Fibroblast of pulmonary artery (primary cell): ENCODE measurements at places on chromosomes 12 and 14.

DNA sequence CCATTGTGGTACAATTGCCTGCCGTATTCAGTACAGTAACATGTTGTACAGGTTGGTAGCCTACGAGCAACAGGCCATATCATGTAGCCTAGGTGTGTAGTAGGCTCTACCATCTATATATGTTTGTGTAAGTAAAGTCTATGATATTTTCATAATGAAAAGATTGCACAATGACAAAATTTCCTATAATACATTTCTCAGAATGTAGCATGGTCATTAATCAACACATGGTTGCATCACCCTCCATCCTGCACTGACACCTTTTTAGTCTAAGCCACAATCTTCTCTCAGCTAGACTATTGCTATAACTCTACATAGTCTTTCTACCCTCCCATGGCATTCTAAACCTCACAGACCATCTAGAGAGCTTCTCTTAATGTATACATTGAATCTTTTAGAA is 158.5 kb upstream of the HMGA2 start:
- DNase-seq: no peak

DNA sequence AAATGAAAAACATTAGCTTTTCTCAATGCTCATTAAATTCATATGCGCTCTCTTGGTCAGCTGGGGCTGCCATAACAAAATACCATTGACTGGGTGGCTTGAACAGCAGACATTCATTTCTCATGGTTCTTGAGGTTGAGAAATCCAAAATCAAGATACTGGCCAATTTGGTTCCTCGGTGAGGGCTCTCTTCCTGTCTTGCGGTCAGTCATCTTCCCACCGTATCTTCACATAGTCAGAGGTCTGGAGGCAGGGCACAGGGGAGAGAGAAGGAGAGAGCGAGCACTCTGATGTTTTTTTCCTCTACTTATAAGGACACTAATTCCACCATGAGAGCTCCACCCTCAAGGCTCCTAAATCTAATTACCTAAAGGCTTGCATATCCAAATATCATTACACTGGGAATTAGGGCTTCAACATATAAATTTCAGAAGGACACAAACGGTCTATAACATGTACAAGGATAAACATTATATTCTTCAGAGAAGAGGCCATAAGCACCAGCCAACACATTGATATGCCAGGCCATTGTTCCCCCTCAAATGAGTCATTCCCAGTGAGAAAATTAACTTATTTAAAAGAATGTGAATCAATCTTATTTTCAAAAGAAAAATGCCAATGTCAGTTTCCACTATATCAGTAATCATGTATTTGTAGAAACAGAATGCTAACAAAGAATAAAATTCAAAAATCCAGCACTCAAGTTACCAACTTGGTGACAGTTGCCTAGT is 152.2 kb downstream of the BTG1 start:
- no peak for DNase-seq

GRCh38 chr12:52496054-52496453 is 3.0 kb upstream of the KRT6A start:
- DNase-seq: peak; percentile 36

- no peak for DNase-seq
These were observed 21.4 kb upstream of the FOXG1 start for GRCh38 chr14:28745176-28745575.

- DNase-seq: peak; percentile 58
These were observed 1.4 kb downstream of the ATF1 start for GRCh38 chr12:50765095-50765911.

DNA sequence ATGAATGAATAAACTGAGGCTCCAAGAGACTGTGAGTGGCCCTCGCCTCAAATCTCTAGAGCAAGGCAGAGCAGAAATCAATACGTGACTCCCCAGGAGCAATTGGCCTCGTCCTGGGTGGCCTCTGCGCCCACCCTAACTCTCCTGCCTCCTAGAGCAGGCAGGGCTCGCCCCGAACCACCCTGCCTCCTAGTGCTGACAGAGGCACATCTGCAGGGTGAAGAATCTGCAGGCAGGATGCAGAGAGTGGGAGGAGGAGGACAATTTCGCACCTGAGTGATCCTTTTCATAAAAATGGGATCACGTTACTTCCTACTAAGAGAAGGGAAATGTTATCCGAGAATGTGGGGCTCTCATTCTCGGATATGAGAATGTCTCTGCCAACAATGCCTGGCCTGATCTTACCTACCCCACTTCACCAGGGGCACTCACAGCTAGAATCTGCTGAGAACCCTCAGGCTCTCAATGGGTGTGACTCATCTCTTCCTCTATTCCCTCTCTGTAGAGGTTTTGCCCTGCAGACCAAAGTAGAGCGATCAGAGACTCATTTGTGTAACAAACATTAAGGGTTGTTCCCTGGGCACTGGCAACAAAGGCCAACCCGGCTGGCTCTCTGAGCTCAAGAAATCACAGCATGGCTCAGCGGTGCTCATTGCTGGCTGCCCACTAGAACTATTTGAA is 61.7 kb upstream of the BCL2L14 start:
- peak; percentile 33 for DNase-seq

DNA sequence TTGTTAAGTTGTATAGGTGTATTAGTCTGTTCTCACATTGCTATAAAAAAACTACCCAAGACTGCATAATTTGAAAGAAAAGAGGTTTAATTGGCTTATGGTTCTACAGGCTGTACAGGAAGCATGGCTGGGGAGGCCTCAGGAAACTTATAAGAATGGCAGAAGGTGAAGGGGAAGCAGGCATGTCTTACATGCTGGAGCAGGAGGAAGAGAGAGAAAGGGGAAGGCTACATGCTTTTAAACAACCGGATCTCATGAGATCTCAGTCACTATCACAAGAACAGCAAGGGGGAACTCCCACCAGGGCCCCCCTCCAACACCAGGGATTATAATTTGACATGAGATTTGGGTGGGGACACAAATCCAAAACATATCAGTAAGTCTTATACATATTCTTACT is 60.5 kb upstream of the OR10AD1 start:
- DNase-seq: no peak

DNA sequence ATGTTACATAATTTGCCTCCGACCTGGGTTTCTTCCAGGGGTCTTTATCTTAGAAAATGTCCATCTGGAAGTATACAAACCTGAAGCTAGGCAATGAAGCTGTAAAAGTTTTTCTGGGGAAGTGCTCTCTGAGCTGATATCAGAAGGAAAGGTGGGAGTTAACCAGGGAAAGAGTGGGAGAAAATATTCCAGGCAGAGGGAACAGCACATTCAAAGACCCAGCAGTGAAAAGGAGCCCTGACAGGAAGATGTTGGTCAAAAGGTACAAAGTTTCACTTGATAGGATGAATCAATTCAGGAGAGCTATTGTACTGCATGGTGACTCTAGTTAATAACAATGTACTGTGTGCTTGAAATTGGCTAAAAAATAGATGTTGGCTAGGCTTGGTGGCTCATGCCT is 17.8 kb upstream of the CIT start:
- DNase-seq: no peak

DNA sequence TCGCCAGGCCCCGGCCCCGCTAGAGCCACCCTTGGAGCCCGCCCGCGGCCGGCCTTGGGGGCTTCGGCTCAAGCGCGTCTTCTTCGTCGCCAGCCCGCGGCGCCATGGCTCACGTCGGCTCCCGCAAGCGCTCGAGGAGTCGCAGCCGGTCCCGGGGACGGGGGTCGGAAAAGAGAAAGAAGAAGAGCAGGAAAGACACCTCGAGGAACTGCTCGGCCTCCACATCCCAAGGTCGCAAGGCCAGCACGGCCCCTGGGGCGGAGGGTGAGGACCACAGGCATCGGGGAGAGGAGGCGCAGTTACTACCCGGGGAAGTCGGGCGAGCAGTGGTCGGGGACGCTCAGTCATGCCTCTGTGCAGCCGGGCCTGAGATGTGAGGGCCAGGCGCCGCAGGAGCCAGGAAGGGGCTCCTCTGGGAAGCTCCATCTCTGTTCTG is 573 bp downstream of the ARL6IP4 start:
- peak; percentile 11 for DNase-seq

DNA sequence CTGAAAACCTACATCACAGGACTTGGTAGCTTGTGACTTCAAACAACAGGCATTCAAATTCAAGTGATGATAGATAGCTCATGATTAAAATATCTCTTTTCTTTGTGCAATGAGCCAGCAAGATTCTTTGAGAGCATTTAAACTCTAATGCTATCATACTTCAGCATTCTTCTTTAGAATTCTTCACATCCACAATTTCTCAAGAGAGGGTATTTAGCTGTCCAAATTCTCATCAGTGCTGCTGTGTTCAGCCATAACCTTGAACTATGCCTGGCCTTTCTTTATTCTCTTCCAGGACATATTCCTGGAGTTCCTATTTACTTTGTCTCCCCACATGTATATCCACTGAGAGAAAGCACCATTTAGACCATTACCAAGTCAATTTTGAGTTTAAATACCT is 321.1 kb downstream of the EGLN3 start:
- DNase-seq: no peak

DNA sequence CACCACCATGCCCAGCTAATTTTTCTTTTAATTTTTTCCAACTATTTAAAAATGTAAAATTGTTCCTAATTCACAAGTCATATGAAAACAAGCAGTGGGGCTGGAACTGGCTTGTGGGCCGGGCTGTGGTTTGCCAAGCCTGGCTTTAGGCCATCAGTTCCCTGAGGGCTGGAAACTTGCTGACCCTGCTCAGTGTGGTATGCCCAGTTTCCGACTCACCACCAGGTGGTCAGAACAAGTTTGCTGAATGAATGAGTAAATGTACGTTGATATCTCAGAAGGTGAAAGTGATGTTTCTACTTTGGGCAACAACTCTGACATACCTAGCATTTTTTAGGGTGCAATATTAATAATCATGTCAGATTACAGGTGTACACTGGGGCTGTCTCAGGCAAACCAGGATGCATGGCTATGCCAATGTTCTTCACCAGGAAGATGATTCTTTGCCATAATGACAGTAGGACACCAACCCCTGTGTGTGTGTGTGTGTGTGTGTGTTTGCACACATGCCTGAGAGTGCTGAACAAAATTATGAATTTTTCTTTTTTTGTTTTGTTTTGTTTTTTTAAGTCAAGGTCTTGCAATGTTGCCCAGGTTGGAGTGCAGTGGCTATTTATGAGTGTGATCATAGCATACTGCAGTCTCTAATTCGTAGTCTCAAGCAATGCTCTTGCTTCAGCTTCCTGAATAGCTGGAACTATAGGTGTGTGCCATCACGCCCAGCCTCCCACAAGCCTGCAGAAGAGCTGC is 106.1 kb downstream of the PTPN11 start:
- DNase-seq: peak; percentile 21

- no peak for DNase-seq
These were observed 58.7 kb upstream of the DICER1 start for GRCh38 chr14:95216008-95216407.

DNA sequence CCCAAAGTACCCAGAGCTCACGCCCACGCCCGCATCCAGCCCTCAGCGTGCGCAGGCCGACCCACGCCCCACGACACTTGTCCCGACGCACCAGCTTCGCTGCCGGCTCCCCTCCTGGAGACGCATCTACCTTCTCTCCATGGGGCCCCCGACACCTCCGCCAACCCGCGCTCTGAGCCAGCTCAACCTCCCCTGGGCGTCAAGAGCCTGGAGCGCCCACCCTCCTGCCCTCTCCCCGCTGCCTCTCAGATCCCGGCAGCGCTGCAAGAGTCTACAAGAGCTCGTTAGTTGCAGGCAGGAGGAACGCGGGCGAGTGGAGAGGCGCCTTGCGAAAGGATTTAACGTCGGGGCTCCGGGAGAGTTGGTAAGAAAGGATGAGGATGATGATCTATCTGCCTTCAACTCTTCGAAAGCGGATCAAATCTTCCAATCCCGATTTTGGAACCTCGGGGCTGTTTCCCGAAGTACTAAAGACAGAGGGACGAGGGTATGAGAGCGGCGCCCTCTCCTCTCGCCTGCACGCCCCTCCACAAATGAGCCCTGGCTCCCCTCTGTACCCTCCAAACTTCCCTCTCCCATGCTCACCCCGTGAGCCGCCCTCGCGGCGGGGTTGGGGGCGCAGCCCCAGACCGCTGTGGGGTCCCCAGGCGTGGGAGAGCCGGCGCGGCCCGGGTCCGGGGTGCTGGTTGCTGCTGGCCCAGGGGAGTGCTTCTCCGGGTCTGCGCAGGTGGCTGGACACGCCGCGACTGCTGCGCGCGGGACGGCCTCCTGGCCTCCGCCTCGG is 979 bp downstream of the LTBP2 start:
- DNase-seq: peak; percentile 53

GRCh38 chr14:92039063-92039718 is 668 bp downstream of the TRIP11 start:
- peak; percentile 76 for DNase-seq

DNA sequence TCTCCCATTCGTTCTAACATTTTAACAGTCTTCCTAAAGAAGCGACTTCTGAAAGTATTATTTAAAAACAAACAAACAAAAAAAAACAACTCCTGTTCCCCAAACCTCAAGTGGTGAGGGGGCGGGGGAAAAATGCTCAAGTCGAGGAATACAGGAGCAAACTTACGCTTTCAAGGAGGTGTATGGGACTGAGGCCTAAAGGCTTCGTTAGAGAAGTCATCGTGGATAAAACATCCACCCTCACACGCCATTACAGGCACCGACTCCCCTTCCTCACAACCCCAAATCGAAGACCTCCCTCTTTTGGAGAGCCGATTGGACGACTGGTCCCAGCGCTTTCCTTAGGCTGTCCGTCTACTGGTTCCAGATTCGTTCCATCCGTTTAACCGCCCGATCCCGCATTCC is 693 bp downstream of the CBX5 start:
- DNase-seq: no peak
